Left renal cortex interstitium (tissue), 4 donors: ENCODE measurements at places on chromosomes 6 and 20. TPM values are rescaled to one million over a fixed set of nuclear protein-coding genes. Genes with fewer than 3 reads are reported as not detected.

- DNase-seq = no peak
Measured at GRCh38 chr20:25150016-25150415, 45.5 kb upstream of the ENTPD6 start.

DNA sequence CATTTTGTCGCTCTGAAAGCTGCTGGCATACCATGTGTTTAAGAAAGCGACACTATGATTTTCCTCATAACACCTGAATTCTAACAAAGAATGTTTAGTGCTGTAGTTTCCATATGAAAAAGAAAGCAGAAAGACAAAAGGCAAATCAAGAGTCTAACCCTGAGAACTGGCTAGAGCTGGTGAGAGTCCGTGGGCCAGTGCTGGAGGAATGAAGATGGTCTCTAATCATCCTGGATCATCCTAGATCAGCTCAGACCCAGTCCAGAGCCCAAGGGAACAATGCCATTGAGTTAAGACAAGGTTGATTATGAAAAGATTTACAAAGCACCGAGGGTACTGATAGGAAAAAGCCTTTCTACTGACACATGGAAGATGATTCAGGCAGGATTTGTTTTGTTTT lies 73.0 kb upstream of the MYLIP start:
- DNase-seq = no peak

- DNase-seq = no peak
Measured at GRCh38 chr6:38567436-38567835, 72.3 kb downstream of the BTBD9 start.

DNA sequence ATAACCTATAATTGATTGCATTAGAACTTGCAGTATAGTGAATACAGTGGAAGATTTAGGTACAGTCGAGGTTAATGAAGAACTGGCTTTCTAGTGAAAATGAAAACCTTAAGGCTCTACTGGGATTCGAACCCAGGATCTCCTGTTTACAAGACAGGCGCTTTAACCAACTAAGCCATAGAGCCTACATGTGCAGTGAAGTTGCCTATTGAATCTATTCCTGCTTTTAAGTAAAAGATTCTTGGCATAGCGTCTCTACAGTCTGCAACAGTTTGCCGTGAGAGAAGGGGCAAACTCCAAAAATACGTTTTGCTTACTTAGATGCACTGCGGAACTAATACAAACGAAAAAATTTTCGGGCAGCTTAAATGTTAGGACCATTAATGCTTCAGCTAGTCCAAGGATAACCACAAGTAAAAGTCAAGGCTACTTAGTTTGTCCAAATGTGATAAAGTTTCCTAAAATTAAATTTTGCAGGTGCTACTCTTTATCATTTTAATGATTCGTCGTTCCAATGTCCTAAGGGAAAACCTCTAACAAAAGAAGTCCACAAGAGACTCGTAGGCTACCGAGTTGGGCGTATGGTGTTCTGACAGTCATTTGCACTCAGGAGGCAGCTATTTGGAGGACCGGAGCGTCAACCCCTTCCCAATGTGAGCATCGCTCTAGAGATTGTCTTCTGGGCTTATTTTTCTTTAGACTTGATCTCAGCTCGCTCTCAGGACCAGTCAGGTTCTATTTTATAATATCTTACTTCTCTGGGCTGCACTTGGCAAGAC lies 31.3 kb upstream of the ZSCAN23 start:
- no peak for DNase-seq

GRCh38 chr6:44062771-44063560 lies 64.3 kb downstream of the MRPL14 start:
- no peak for DNase-seq

GRCh38 chr20:47320990-47321805 lies 35.3 kb downstream of the ZMYND8 start:
- no peak for DNase-seq

- no peak for DNase-seq
Measured at GRCh38 chr6:160190973-160191372, 67.6 kb downstream of the SLC22A2 start.

- DNase-seq = no peak
Measured at GRCh38 chr6:35624341-35625070, 64.2 kb downstream of the FKBP5 start.

GRCh38 chr6:34236131-34236442 lies 586 bp upstream of the HMGA1 start:
- no peak for DNase-seq

DNA sequence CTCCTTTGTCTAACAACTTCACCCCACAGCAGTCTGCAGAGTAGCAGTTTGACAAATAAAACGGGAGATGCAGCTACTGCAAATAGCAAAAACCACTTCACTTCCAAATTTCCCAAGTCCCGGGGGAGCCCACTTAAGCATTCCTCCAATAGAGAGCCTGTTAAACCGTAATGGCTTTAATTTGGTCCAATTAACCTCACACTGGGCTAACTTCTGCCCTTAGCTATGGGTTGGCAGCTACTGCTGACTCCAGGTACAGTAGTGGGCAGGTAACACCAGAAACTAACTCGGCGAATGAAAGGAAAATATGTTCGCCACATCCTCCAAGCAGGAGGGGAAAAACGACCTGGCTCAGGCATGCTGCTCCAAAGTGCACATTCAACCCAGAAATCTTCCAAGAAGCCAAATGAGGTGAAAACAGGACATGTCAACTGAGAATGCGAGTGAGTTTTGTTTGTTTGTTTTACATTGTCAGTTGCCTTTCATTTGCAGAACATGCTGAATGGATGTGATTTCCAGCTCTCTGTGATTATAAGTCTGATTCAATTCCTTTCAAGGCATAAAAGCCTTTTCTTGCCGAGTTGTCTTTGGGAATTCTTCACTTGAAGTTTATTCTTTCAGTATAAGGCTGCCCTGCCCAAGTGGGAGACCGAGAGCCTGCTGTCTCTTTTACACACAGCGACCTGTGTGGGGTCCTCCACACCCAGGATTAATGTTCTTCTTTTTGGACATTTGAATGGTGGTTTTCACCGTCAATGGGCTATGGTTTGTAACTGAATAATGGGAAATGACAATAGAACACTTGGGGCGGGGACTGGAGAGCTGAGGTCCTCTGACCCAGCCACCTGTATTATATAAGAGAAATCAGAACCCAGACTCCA lies 117.3 kb upstream of the ARMC2 start:
- DNase-seq = no peak

GRCh38 chr6:13319891-13320564 lies 8.3 kb downstream of the TBC1D7 start:
- no peak for DNase-seq

GRCh38 chr20:6780433-6781190 lies 13.1 kb downstream of the BMP2 start:
- no peak for DNase-seq

GRCh38 chr6:96675597-96675996 lies 112.7 kb downstream of the FHL5 start:
- DNase-seq = peak; percentile 12

- DNase-seq = peak; percentile 15
Measured at GRCh38 chr6:73388800-73389512, 5.7 kb upstream of the DDX43 start.

DNA sequence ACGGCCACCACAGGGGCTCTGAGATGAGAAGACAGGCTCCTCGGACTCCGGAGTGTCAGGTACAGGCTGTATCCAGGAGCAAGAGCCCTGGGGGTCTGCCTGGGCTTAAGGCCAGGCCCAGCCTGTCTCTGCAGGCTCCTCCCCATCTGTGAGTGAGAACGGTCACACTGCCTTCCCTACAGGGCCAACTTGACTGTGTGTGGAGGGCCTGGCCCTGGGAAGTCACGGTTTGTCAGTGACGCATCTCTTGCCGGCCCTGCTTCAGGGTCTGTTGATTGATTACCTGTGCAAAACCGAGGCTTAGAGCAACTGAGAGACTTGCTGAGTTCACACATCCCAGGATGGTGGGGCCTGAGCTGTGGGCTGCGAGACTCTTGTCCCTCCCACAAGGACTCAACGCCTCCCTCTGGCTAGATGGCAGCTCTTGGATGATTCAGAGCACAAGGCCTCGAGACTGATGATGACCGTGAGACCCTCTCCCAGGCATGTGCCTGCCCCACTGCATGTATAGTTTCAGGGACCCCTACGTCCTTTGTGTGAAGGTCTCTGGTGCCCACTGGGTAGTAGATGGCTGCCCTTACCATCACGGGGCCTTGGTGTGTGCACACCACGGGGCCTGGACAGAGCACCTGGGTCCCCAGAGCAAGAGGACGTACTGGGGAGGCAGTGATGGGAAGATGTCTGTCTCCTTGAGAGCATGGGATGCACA lies 5.9 kb downstream of the RBM38 start:
- DNase-seq = no peak

GRCh38 chr20:20894753-20895152 lies 182.3 kb upstream of the RALGAPA2 start:
- DNase-seq = no peak

GRCh38 chr6:169246445-169246844 lies 7.2 kb downstream of the THBS2 start:
- no peak for DNase-seq

GRCh38 chr6:70107852-70108629 lies 194.8 kb downstream of the COL9A1 start:
- no peak for DNase-seq

GRCh38 chr20:38060536-38060935 lies 27.0 kb downstream of the RPRD1B start:
- DNase-seq = no peak

GRCh38 chr6:9062596-9062995 lies 627.3 kb upstream of the SLC35B3 start:
- no peak for DNase-seq

- no peak for DNase-seq
Measured at GRCh38 chr6:30814146-30815040, 69.9 kb upstream of the DDR1 start.

The WFDC9 gene
- not detected for polyA plus RNA-seq

The STX11 gene
- polyA plus RNA-seq = 0.78 TPM

The MYCT1 gene
- 16.2 TPM for polyA plus RNA-seq

The MAN1A1 gene
- 95.4 TPM for polyA plus RNA-seq

The BTN1A1 gene
- 0.22 TPM for polyA plus RNA-seq

The OR2B6 gene
- polyA plus RNA-seq = not detected

The HTR1B gene
- 0.46 TPM for polyA plus RNA-seq

The BNIP5 gene
- 0.21 TPM for polyA plus RNA-seq

The FGD2 gene
- polyA plus RNA-seq = 1.8 TPM

The PPP1R14C gene
- polyA plus RNA-seq = 23.3 TPM

The SLC25A27 gene
- polyA plus RNA-seq = 58.9 TPM

The CD93 gene
- 43.9 TPM for polyA plus RNA-seq

The FAM162B gene
- polyA plus RNA-seq = 7.4 TPM

The TMEM14B gene
- polyA plus RNA-seq = 107 TPM

The FAXC gene
- polyA plus RNA-seq = 4.7 TPM

The TRIM26 gene
- polyA plus RNA-seq = 35.9 TPM
